ENCODE measurements at places on chromosomes 2 and 18.

DNA sequence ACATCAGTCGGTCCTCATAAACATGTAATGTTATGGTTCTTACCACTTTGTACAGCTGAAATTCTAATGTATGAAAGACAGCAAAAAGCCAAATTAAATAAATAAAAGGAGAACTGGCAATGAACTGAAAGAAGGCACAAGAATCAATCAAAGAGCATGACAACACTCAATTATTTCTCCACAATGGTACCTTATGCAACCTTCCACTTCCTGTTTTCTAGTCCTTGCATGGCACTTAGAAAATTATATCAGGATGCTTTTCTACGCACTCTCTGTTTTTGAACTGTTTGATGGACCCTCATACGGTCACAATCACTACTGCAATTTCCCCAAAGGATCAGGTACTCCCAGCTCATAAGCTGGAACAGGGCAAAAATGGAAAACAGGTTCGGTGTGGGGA lies 81.6 kb downstream of the EPB41L3 start:
- no peak for DNase-seq

DNA sequence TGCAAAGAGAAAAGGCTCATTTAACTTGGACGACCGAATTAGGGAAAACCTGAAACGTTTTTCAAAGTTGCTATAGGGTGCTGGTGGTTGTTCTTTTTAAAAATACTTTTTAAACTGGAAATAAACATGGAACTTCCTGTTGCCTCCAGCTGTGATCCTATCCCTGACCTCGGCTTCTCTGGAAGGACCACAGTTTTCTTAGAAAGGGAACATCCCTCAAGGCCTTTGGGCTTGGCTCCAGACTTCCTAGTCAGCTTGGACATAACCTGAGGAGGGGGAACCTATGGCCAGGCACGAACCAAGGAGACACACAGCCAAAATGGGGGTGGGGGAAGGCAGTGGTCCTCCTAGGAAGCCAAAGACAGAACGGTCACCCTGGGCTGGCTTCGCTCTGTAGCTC lies 57.7 kb downstream of the CENPO start:
- no peak for DNase-seq

DNA sequence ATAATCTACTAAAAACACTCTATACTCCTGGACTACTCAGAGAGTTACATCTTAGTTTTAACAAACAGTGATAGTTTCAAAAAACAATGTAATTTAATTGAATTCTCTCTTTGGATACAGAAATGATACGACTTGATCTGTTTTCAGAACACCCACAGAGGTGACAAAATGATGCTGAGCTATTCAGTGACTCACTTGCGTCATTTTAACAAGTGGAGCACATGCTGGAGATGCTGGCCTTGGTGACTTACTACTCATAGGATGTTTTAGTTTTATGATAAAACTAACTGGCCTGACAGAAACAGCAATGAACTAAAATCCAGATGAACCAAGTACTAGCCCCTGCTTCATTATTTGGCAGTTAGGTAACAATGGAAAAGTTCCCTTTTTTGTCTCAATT lies 101.3 kb upstream of the ITGB6 start:
- DNase-seq = no peak

- no peak for DNase-seq
Observed at GRCh38 chr2:115129536-115129935, 687.1 kb downstream of the DPP10 start.

DNA sequence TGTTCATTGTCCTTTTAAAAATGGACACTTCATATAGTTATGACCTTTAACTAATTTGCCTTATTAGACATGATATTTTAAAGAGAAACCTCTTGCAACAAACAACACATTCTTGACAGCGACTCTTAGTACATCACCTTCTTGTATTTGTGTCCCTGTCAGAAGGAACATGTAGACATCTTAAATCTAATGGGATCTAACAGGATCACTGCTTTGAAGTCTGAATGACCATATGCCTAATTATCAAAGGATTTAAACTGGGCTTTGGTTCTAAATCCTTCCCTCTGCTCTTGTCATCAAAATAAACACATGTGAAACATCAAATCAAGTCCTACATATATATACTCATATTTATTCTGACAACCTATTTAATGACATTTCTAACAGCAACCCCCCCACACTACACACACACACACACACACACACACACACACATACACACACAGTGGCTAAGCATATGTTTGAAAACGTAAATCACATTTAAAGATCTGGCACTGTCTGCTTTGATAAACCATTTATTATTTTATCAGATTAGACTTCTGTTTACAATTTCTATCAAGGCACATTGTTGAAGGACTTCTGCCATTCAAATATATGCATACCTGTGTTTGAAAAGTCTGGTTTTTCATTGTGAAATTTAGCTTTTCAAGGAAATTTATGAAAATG lies 4.2 kb downstream of the GALNT13 start:
- DNase-seq = no peak

- peak; percentile 67 for DNase-seq
Observed at GRCh38 chr2:241858206-241859016, at the start of gene PDCD1. PDCD1 (minus strand) TSS chr2:241858894; CDS start chr2:241858838, 56 bp downstream.

- no peak for DNase-seq
Observed at GRCh38 chr2:217857624-217858506, 144.9 kb downstream of the TNS1 start.

- no peak for DNase-seq
Observed at GRCh38 chr2:111897630-111897923, 830 bp upstream of the MERTK start.

GRCh38 chr2:119724656-119725485 lies 34.9 kb upstream of the PTPN4 start:
- no peak for DNase-seq

DNA sequence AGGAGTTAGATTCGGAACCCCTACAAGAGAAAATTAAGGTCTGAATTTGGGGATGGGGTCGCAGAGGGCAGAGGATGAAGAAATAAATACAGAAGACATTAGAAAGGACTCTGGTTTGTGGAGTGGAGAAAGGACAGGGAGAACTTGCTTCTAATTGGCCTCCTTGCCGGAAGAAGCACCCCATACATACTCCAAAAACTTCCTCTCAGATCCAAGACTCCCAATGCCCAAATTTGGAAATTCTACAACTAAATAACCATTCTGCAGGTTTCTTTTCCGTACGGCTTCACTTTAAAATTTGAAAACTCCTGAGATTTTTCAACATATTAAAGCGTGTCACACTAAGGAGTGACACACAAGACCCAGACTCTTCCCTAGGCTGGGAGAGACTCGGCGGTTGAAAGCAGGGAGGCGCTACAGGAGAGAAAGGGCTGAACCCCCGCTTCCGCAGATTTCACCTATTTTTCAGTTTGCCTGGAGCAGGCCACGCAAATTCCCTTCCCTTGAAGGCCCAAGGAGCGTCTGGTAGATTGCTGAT lies 478 bp downstream of the CLHC1 start:
- DNase-seq = no peak

GRCh38 chr2:135093670-135094330 lies 41.7 kb downstream of the RAB3GAP1 start:
- no peak for DNase-seq

DNA sequence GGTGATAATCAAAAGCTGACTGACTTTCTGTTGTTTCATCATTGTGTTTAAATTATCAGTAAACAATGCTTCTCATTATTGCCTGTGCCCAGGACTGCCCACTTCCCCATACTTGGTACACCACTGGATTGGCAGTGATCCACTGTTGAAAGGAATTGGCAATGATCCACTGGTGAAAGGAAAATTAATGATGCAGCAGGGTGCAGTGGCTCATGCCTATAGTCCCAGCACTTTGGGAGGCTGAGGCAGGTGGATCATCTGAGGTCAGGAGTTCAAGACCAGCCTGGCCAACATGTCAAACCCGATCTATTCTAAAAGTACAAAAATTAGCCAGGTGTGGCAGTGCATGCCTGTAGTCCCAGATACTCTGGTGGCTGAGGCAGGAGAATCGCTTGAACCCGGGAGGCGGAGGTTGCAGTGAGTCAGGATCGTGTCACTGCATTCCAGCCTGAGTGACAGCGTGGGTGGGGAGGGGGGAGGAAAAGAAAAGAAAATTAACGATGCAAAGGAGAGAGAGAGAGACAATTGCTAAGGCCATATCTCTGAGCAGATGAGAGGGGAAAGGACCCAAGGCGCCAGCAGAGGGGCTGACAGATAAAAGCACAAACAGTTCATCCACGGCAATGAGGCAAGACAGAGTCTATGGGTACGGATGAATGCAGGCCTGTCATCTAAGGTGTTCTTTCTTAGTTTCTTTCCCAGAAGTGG lies 10.2 kb upstream of the GTF2A1L start:
- no peak for DNase-seq

DNA sequence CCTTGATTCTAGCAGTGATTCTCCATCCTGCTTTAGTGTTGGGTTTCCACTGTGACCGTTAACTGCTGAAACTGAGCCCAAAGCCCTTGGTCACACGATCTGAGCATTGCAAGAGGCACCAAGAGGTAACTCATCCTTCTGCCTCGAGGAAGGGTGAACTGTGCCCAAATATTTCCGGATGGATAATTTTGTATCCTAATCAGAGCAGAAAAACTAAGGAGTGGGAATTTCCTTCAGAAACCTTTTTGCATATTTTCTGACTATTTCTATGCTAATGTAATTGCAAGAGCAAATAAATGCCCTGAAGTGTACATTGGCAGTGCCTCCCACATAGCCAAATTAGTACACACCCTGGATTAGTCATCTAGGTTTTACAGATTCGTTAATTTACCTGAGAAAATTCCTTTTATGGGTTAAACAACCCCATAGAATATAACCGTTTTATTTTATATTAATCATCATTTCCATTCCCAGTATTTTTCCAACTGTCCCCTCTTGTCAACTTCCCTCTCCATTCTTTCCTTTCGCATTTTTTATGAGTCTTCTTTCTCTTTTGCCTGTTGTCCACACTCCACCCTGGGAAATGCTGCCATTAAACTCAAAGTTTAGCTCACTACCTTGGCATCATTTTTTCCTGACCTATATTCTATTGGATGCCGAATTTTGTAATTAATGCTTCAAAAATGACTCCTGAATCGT lies 31.7 kb upstream of the COBLL1 start:
- no peak for DNase-seq

GRCh38 chr2:40886100-40886499 lies 434.2 kb upstream of the SLC8A1 start:
- DNase-seq = no peak

DNA sequence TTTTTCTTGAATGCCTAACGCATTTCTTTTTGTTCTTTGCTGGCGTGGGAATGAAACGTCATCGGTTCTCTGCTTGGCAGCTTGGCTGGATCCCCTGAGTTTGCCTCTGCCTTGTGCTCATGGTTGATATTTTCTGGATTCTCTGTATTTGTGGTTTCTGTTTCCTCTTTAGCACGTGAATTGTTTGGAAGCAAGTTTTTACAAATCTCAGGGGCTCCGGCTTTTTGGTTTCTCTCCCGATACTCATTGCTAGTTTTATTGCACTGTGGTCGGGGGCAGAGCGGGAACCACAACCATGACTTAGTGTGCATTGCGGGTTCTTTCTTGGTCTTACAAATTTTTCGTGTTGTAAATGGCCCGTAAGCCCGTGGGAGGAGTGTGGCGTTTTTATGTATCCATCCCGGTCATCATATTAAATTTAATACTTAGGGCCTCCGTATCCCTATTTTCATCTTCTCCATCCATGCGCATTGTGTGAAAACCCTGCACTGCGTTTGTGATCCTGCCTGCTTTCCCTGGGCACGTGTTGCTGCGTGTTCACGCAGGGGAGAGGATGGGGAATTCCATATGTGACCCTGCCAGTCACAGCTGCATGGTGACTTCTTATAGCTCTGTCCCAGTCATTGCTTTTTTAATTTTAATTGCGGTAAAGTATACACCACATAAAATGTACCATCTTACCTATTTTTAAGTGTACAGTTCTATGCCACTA lies 9.4 kb downstream of the RAMP1 start:
- no peak for DNase-seq

DNA sequence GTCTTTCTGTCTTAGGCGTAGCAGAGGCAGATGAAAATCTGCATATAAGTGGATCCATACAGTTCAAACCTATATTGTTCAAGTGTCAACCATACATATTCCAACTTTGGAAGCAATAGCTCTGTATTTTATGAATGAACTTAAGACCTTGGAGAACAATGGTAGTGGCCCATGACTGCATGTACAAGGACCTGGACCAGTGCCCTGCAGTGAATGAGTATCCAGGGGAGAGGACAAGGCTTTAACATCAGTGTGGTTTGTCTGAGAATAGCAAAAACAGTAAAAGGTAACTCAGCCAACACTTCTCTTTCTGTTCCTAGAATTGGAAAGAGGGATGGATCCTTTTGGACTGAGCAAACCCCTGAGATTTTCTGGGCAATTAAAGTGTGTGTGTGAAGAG lies 230.8 kb upstream of the LINC00305 start:
- DNase-seq = no peak

- DNase-seq = no peak
Observed at GRCh38 chr2:102442967-102443828, 20.2 kb downstream of the IL18RAP start.

DNA sequence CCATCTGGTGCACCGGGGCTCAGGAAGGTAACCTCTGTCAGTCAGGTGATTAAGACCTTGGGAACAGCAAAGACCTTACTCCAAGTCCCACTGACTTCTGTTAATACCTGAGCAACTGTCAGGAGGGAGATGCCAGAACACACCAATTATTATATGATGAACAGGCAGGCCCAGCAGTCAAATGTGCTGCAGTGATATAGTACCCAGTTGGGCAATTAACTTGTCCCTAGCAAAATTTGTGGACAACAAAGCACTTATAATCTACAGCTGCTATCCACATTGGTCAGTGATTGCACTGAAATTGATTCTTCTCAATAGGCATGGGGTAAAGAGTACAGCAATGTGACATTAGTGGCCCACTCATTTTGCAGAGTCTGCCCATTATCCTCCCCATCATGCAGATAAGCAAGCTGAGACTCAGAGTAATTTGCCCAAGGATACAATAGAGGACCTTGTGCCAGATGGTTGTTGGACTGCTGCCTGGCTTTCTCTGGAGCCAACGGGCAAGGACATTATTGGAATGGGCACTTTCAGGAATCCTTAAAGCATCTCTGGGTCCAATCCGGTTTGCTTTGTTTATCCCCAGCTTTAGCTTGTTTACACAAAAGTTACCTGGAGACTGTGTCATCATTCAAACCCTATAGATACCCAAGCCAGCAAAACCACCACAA lies 147.6 kb downstream of the CCBE1 start:
- no peak for DNase-seq

- no peak for DNase-seq
Observed at GRCh38 chr2:3264010-3264744, 113.4 kb downstream of the EIPR1 start.

GRCh38 chr2:88247531-88247930 lies 77.4 kb downstream of the THNSL2 start:
- no peak for DNase-seq
